ENCODE measurements at places on chromosomes 1 and 21.

DNA sequence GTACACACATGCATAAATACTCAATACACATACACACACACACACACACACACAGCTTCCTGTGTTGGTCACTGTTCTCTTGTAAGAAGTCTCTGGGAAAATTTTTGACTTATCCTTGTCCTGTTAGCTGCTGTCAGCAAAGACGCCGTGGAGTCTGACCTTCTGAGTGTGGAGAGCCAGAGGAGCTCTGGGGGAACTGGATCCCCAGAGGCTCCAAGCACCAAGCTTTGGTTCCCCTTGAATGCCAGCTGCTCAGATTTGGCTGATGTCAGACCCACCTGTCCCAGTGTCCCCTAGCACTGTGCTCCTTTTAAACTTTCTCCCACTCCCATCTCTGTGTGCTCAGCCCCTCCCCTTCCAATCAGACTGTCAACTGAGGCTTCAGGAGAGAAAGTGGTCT lies 319.1 kb downstream of the CAMTA1 start:
- H3K4me1 ChIP-seq = no peaks in the 10 kb centered on the region
- H3K27ac ChIP-seq = no peak overlapping the region
- H3K27me3 ChIP-seq = no peaks in the 10 kb centered on the region
- no peak overlapping the region for H3K4me3 ChIP-seq
- H3K36me3 ChIP-seq = no peaks in the 10 kb centered on the region
- no peak for DNase-seq

DNA sequence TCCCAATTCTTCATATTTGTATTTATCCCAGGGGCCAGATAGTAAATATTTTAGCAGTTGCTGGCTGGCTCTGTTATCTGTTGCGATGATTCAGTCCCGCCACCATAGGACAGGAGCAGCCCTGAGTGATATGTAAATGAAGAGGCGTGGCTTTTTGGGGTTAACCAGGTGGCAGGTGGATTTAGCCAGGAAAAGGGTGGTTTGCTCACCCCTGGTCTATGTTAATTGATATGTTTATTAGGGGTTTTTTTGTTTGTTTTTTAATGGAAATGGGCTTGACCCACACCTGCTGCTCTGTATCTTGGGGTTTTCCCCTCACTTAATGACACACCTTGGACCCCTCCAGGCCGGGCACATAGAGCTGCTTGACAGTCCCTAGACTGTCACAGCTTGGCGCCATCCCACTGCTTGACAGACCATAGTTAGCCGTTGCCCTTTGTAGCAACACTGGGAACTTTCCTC lies 62.8 kb downstream of the PIK3CD start:
- no peaks in the 10 kb centered on the region for H3K27me3 ChIP-seq
- DNase-seq = no peak
- peaks cover 59% of the 10 kb centered on the region for H3K4me1 ChIP-seq
- peaks cover 100% of the 10 kb centered on the region for H3K36me3 ChIP-seq
- no peak overlapping the region for H3K4me3 ChIP-seq

GRCh38 chr1:1603671-1604373 lies 3.9 kb upstream of the FNDC10 start:
- H3K4me3 ChIP-seq = no peak overlapping the region
- no peak overlapping the region for H3K27ac ChIP-seq
- H3K36me3 ChIP-seq = no peaks in the 10 kb centered on the region
- DNase-seq = peak; percentile 74
- peaks cover 5% of the 10 kb centered on the region for H3K27me3 ChIP-seq
- H3K4me1 ChIP-seq = peaks cover 9% of the 10 kb centered on the region

GRCh38 chr1:17865912-17866739 lies 111.0 kb downstream of the ACTL8 start:
- no peak overlapping the region for H3K4me3 ChIP-seq
- no peak overlapping the region for H3K27ac ChIP-seq
- DNase-seq = no peak

DNA sequence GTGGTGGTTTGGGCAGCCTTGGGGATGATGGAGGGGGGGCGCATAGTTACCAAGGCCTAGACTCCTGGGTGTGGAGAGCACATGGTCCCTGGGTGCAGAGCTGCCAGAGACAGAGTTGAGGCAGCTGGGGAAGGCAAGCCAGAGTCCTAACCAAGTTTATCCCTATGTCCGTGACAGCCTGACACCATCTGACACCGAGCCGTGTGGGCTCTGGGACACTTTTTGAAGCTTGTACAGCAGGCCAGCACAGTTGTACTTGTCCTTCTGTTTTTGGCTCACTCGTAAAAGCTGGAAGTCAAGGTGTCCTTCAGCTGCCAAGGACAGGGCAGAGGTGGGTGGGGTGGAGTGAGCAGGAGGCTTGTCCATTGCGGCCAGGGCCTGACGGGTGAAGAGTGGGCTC lies 28.5 kb downstream of the SLC26A9 start:
- H3K36me3 ChIP-seq = no peaks in the 10 kb centered on the region
- no peak overlapping the region for H3K4me3 ChIP-seq
- no peak overlapping the region for H3K27ac ChIP-seq
- H3K27me3 ChIP-seq = no peaks in the 10 kb centered on the region
- DNase-seq = no peak

DNA sequence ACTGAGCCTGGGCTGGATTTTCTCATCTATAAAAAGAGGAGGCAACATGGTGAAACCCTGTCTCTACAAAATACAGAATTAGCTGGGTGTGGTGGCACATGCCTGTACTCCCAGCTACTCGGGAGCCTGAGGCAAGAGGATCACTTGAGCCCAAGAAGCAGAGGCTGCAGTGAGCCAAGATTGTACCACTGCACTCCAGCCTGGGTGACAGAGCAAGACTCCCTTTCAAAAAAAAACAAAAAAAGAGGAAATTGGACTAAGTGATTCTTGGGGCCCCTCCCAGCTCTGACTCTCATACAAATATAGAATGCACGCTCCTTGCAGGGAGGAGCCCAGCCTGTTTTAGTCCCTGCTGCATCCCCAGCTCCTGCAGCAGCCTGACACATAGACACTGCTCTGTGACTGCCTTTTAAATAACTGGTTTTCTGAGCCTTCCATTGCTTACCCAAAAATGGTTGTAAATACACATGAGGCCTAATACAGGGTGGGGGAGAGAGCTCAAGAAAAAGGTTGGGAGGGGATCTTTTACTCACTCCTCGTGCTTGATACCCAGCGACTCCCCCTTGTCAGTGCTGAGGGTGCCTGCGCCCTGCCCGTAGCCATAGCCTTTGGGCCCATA lies 17.2 kb downstream of the CSRP1 start:
- H3K4me1 ChIP-seq = peaks cover 43% of the 10 kb centered on the region
- no peaks in the 10 kb centered on the region for H3K27me3 ChIP-seq

DNA sequence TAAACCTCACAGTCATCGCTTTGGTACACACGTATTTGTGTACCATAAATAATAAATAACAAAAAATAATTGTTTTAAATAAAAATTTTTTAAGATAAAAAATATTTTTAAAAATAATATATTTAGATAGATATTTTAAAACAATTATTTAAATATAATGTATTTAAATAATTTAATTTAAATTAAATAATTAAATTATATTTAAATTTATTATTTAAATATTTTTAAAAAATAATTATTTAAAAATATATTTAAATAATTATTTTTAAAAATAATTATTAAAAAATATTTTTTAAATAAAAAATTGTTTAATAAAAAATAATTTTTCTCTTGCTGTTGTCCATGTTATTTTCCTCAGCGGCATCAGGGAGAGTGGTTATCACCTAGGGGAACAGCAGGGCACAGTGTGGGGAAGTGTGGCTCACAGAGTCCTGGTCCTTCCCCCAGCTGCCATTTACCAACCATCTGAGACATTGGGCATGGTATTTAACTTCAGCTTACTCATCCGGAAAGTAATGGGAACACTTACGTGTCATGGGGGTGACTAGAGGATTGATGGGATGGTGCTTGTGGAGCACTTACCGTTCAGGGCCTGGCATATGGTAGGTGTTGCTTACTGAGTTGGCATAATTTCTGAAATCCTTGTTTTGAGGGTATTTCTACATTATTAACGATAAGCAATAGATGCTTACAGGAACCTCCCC lies 92.9 kb upstream of the TSPAN2 start:
- no peak overlapping the region for H3K4me3 ChIP-seq
- H3K4me1 ChIP-seq = no peaks in the 10 kb centered on the region
- no peak overlapping the region for H3K27ac ChIP-seq
- no peaks in the 10 kb centered on the region for H3K27me3 ChIP-seq

GRCh38 chr21:42218836-42219605 lies at the start of gene ABCG1:
ABCG1 (plus strand) TSS chr21:42219140; CDS start chr21:42219263, 123 bp downstream.
- DNase-seq = peak; percentile 91
- no peaks in the 10 kb centered on the region for H3K36me3 ChIP-seq
- peak within 1 kb of the TSS; percentile 77 for H3K4me3 ChIP-seq
- H3K27me3 ChIP-seq = no peaks in the 10 kb centered on the region
- peaks cover 47% of the 10 kb centered on the region for H3K4me1 ChIP-seq

DNA sequence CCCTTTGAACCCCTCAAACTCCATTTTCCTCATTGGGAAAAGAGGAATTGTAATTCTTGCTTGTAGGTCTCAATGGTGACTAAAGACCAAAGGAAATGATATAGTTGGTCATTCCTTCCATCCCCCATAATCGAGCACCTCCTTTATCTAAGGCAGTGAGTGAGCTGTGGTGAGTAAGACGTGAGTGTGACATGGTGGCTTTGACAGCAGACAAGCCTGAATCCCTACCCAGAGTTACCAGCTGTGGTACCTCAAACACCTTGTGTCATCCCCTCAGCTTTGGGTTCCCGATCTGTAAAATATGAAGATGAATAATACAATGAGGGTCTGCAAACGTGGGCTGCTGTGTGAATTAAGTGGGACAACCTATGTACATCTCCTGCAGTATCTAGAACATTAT lies 8.4 kb downstream of the TRAF5 start:
- DNase-seq = no peak
- H3K27me3 ChIP-seq = no peaks in the 10 kb centered on the region
- H3K4me1 ChIP-seq = peaks cover 97% of the 10 kb centered on the region
- no peak overlapping the region for H3K4me3 ChIP-seq
- peak overlapping the region; percentile 96 for H3K27ac ChIP-seq

DNA sequence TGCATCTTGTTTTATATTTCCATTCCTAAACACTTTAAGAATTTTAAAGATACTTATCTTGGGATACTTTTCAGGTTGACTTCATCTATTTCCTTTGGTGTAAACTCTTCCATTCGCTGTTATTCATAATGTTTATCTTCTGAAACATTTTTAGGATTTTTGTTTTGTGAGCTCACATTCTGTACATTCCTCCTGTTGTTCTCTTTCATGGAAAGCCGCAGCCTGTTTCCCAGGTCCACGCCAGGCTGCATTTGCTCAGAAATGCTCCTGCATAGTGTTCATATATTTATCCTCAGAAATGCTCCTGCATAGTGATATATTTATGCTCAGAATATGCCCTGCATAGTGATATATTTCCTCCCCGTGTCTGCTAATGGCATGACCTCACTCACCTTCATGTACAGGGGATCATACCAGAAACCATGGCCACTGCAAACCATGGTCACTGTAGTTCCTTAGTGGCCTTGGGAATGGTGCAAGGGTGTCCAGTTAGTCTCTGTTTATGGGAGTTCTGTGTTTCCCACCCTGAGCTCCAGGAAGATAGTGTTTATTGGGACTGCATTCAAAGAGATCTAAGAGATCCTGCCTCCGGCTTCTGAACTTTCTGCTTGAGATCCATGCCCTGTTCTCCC lies 153.9 kb upstream of the GREM2 start:
- no peaks in the 10 kb centered on the region for H3K27me3 ChIP-seq
- H3K4me1 ChIP-seq = no peaks in the 10 kb centered on the region
- no peak overlapping the region for H3K4me3 ChIP-seq
- no peak overlapping the region for H3K27ac ChIP-seq
- no peaks in the 10 kb centered on the region for H3K36me3 ChIP-seq

DNA sequence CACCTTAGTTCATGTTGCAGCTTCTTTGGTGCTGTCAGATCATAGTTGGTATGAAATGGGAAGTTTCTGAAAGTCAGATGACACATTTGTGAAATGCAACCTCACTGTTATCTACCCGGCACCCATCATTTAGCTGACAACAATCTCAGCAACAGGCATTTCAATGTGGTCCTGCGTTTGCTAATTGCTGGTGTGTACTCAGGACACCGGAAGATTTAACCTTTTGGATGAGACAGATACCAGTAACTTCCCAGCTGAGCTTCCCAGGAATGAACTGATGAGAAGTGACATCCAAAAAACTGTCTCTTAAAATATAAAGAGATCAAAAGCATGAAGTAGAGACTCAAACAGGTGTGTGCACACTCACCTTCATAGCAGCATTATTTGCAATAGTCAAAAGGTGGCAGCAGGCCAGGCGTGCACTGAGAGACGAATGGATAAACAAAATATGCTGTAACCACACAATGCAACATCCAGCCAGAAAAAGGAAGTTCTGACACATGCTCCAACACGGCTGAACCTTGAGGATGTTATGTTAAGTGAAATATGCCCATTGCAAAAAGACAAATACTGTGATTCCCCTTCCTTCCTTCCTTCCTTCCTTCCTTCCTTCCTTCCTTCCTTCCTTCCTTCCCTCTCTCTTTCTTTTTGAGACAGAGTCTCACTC lies 7.9 kb upstream of the CLDN14 start:
- no peaks in the 10 kb centered on the region for H3K4me1 ChIP-seq
- no peaks in the 10 kb centered on the region for H3K36me3 ChIP-seq
- no peak overlapping the region for H3K27ac ChIP-seq
- no peak overlapping the region for H3K4me3 ChIP-seq

DNA sequence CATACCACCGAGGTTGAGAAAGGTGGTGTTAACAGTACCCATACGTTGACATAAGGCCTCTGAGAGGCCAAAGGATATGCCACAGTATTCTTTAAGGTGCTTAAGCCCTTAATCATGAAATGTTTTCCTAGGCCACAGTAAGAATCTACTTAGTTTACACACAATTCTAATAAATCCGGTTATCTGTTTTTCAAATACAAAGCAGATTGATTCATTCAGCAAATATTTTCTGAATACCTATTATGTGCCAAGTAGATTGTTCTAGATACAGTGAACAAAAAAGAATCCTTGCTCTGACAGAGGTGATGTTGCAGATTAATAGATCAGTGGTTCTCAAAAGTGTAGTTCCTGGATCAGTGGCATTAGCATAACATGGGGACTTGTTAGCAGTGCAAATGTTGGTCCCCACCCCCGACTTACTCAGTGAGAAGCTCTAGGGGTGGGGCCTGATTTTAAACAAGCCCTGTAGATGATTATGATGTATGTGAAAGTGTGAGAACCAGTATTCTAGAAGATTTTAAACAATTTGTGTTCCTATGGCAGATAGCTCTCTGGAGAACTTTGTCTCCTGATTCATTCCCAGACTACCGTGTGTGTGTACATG lies 61.6 kb downstream of the NFIA start:
- no peak overlapping the region for H3K27ac ChIP-seq
- no peaks in the 10 kb centered on the region for H3K27me3 ChIP-seq
- no peak for DNase-seq
- H3K4me1 ChIP-seq = peaks cover 38% of the 10 kb centered on the region
- no peaks in the 10 kb centered on the region for H3K36me3 ChIP-seq
- H3K4me3 ChIP-seq = no peak overlapping the region
